Activated naive CD4-positive, alpha-beta T cell treated with Interleukin-2 at 50 U/mL for 16 hours (primary cell): ENCODE measurements at places on chromosomes 5 and 9.

DNA sequence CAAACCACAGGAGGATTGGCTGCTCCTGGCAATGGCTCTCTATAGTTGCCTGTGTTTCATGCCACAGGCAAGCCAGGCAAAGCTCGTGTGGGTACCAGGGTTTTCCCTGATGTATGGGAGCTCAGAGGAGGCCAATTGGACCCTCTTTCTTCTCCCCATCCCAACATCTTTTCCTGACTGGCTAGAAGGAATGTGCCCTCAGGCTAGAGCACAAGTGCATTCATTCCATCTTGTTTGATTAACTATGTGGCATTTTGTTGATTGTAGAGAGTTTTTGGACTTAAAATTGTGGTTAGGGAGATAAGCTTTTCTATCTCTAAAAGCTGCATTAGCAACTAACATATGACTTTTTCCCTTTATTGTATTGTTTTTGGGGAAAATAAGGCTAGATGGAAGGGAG, 561.3 kb downstream of the PSAT1 start:
- DNase-seq: no peak

DNA sequence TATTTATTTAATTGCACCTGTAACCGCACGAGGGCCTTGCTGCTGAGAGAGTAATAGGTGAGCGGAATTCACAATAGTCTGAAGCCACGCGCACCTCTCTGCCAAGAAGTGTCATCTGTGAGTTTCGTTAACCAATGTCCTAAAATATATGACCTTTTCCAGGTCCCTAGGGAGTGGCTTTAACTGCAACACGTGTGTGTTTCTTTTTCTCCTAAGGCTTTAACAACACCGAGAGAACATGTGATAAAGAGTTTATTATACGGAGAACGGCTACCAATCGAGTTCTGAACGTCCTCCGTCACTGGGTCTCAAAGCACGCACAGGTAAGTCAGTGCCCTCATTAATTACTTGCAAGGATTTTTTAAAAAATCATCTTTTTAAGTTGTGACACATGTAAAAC, 53.2 kb upstream of the CKMT2 start:
- DNase-seq: no peak

GRCh38 chr5:35061211-35061770, 13.5 kb upstream of the AGXT2 start:
- no peak for DNase-seq

DNA sequence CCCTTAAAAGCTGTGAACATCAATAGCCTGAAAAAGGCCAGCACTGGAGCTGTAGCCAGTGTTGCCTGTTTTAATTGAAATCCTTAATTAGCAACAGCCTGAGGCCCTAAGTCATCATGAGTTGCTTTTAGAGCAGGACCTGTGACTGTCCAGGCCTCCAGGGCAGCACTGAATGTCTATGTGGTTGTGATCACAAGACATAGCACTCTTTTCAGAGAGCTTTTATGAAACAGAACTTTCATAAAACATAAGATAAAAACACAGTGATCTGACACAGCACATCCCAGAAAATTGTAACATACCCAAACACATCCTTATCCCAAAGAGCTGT, 85.5 kb upstream of the MYO10 start:
- no peak for DNase-seq

DNA sequence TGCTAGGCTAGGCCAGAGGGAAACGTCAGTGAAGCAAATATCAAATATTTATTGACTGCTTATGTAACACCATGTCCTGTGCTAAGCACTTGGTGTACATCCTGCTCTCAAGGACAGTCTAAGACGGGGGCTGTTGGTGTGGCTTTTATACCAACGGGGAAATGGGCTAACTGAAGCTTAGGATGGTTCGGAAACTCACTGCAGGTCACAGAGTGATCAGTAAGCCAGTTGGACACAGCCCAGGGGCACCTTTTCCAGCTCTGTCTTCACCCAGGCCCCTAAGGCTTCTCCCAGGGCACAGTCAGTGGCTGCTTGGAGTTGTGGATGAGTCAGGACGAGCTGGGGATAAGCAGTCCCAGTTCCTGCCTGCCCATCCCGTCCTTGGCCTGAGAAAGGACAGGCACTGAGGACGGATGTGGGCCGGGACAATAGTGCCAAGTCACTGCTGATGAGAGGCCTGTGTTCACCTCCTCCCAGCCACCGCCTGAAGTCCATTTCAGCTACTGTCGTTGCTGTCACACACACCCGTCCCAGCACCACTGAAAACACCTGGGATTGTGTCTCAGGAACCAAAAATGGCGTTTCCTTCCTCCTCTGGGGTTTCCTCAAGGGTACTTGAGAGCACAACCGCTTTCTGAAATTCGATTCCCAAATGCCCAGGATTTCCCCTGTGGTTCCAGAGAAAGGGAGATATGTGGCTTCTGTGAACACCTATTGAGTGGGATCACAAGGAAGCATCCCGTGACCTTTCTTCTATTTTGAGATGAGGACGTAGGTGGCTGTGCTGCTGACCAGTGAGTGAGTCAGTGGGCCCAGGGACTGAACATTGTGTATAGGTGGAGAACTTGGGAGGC, 17.5 kb upstream of the SPRY4 start:
- no peak for DNase-seq
